ENCODE measurements at places on chromosomes 7 and 10. TPM values are rescaled to one million over a fixed set of nuclear protein-coding genes. Genes with fewer than 3 reads are reported as not detected.

The PPP1R3C gene
- 46.1 TPM for total RNA-seq

The TMEM176B gene
- total RNA-seq, result 21.2 TPM

The VWA2 gene
- 5.7 TPM for total RNA-seq

The SPACDR gene
- not detected for total RNA-seq

DNA sequence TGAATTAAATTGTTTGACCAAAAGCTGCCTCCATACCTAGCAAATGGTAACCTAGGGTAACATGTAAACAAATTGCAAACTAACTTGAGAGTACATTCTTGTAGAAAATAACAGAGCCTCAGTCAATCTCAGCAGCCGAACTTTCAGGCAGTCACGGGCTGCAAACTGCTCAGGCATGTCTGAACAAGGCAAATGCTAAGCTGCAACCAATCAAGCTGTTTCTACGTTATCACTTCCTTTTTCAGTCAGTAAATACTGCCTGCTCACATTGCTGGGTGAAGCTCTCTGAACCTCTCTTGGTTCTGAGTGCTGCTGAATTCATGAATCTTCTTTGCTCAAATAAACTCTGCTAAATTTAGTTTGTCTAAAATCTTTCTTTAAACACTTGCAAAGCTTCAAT is 1212.4 kb downstream of the SORCS1 start:
- H3K27ac ChIP-seq, result peak overlapping the region; percentile 33
- no peaks in the 10 kb centered on the region for H3K36me3 ChIP-seq
- H3K27me3 ChIP-seq, result no peaks in the 10 kb centered on the region
- peaks cover 5% of the 10 kb centered on the region for H3K4me1 ChIP-seq

DNA sequence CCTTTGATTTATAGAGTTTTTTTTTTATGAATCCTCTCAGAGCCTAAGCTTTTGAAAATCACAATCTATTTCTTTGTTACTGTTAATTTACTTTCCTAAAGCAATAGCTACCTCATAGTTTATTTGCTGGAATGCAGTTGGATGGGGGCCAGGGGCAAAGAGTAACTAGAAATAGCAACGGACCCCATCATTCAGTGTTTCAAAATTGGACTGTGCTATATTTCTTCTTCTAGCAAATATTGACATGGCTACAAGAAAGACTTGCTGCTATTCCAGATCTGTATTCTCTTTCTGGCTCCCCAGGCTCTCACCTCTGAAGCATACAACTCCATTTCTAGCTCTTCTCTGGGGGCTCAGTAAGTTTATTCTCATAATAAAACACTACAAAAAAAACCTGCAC is 661.6 kb upstream of the NRG3 start:
- no peak overlapping the region for H3K27ac ChIP-seq
- H3K27me3 ChIP-seq, result no peaks in the 10 kb centered on the region
- H3K4me1 ChIP-seq, result no peaks in the 10 kb centered on the region
- DNase-seq, result no peak

DNA sequence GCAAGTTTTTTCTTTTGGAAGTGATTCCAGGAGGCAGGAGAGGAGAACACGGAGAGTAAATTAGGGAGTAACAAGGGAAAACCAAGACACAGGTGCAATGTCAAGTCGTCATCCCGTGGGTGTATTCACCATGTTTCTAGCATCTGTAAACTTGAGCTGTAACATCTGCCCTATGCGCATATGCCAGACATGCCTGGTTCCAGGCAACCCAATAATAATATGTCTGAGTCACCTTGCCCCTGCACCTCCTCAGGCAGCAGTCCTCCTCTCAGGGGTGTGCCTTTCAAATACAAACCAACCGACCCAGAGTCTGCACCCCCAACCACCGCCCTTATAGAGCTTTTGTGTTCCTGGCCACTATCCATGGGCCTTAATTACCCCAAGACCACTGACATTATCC is 107.0 kb upstream of the PDE1C start:
- no peaks in the 10 kb centered on the region for H3K36me3 ChIP-seq
- H3K4me1 ChIP-seq, result no peaks in the 10 kb centered on the region
- H3K27ac ChIP-seq, result no peak overlapping the region
- H3K4me3 ChIP-seq, result no peak overlapping the region
- no peak for DNase-seq
- H3K27me3 ChIP-seq, result no peaks in the 10 kb centered on the region

DNA sequence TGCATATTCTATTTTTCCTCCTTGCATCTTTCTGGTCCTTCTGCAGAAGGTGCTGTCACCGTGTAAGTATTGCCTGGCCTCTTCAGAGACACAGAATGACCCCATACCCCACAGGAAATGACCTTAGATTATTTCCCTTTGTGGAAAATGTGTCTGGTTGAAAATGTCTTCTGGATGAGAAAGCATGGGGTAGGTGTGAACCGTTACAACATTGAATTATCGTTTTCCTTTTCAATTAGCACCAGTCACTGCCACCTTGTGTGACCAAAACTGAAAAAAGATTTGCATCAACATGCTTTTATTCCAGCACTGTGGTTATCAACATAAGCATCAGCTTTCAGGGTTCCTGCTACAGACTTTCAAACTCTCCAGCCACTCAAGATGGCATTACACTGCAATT is 58.0 kb upstream of the CELF2 start:
- H3K27ac ChIP-seq, result no peak overlapping the region
- no peak overlapping the region for H3K4me3 ChIP-seq
- no peak for DNase-seq
- no peaks in the 10 kb centered on the region for H3K4me1 ChIP-seq
- H3K27me3 ChIP-seq, result no peaks in the 10 kb centered on the region

DNA sequence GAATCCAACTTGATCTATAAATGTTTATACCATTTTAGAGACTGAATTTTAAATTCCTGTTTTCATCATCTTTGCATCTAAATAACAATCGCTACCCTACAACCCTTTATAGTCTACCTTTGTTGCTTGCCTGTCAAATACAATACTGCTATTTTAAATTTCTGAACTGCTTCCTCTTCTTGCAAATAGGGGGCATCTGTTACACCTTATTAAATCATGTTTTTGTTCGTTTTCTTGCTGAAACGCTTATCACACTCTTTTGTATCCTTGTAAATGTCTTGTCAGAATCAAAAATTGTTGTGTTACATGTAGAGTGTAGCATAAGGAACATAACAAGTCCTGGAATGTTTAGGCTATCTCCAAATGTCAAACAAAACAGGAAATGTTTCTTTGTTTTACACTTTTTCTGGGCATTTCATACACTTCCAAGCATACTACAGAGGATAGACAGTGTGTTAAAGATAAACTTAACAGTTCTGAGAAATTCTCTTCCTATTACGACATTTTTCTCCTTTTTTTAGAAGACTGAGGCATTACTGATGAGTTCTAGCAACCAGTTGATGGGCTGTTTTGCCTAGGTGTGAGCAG is 281.3 kb downstream of the GPR158 start:
- no peak overlapping the region for H3K4me3 ChIP-seq
- DNase-seq, result no peak
- no peak overlapping the region for H3K27ac ChIP-seq
- no peaks in the 10 kb centered on the region for H3K27me3 ChIP-seq
- no peaks in the 10 kb centered on the region for H3K4me1 ChIP-seq
- no peaks in the 10 kb centered on the region for H3K36me3 ChIP-seq

- no peak overlapping the region for H3K4me3 ChIP-seq
- no peaks in the 10 kb centered on the region for H3K36me3 ChIP-seq
- H3K27ac ChIP-seq, result no peak overlapping the region
- DNase-seq, result no peak
Observed at GRCh38 chr10:49827297-49827696, 65.2 kb upstream of the OGDHL start.

- H3K27me3 ChIP-seq, result no peaks in the 10 kb centered on the region
- no peak overlapping the region for H3K27ac ChIP-seq
- no peak for DNase-seq
- H3K4me3 ChIP-seq, result no peak overlapping the region
- no peaks in the 10 kb centered on the region for H3K36me3 ChIP-seq
Observed at GRCh38 chr10:29033311-29033940, 255.4 kb upstream of the LYZL1 start.

GRCh38 chr7:39686261-39686924 is 63.0 kb downstream of the RALA start:
- no peaks in the 10 kb centered on the region for H3K4me1 ChIP-seq
- H3K36me3 ChIP-seq, result no peaks in the 10 kb centered on the region
- DNase-seq, result no peak
- no peaks in the 10 kb centered on the region for H3K27me3 ChIP-seq

DNA sequence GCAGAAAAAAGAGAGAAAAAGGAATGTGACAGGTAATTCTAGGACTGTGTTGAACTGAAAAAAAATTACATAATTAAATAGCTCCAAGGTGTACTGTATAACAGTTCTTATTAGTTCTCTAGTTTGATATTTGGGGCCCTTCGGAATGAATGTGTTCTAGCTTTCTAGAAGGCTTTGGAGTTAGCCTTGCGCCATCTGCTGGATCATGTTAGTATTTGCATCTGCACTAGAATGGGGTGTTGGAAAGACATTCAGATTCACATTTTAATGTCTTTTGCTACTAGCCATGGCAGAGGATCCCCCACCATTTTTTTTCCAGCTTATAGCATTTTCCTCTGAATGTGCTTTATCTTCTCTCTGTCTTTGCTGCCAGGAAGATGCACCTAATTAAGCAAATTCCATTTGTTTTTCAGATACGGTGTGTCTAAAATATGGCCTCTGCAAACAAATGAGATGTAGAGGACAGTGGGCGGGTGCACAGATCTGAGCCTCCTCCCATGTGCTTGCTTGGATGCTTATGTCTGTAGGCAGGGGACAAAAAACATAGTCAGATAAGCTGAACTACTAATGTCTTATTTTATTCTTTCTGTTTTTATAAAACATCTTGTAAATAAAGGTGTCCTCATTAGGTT is 238.5 kb downstream of the PHF14 start:
- H3K4me3 ChIP-seq, result no peak overlapping the region
- no peaks in the 10 kb centered on the region for H3K4me1 ChIP-seq
- no peak for DNase-seq
- H3K27ac ChIP-seq, result no peak overlapping the region

- H3K4me3 ChIP-seq, result no peak overlapping the region
- DNase-seq, result no peak
- no peaks in the 10 kb centered on the region for H3K27me3 ChIP-seq
- H3K36me3 ChIP-seq, result no peaks in the 10 kb centered on the region
Observed at GRCh38 chr7:79063019-79063698, 390.3 kb downstream of the MAGI2 start.

DNA sequence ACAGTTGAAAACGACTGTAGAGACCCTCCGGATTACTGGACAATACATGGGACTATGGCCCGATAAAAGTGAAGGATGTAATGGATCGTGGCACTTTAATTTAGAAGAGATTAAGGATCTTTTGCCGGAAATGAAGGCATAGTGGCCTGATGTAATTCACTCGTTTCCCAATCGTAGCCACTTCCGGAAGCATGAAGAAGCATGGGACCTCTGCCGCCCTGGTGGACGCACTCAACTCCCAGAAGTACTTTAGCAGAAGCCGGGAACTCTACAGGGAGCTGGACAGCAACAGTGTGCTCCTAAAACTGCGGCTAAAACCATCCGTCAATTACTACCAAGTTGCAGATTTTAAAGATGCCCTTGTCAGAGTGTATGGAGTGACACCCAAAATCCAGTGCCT is 59.6 kb upstream of the NUPR2 start:
- no peak for DNase-seq
- H3K27ac ChIP-seq, result no peak overlapping the region
- peaks cover 17% of the 10 kb centered on the region for H3K4me1 ChIP-seq
- peak overlapping the region; percentile 41 for H3K4me3 ChIP-seq

DNA sequence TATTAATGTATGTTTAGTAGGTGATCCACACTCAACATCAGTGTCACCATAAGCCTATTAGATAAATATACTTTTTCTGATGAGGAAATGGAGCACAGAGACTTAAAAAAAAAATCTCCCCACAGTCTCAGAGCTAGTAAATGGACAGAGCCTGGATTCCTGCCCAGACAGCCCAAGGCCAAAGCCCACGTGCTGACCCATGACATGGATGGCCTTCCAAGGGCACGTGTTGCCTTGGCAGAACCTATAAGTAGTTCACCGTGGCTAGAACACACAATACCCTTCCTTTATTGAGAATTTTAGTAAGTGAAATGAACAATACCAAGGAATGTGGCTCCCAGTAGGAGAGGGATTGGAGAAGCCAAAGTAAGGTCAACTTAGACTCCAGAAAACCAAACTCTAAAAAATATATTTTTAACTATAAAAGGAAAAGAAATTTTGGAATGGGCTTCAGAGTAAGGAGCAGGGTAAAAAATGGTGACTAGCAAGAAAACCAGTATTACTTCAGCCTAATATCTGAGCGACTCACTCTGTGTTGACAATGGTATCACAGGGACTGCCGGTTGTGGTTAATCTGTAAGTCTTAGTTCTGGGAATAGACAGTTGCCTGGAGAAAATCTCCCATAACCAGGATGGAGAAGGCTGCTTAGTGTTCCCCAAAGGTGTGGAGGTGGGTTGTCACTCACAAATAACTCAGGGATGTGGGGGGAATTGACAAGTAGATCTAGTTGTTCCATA is 223.0 kb downstream of the SORCS1 start:
- no peak overlapping the region for H3K4me3 ChIP-seq
- no peaks in the 10 kb centered on the region for H3K36me3 ChIP-seq
- H3K4me1 ChIP-seq, result no peaks in the 10 kb centered on the region
- no peak overlapping the region for H3K27ac ChIP-seq

DNA sequence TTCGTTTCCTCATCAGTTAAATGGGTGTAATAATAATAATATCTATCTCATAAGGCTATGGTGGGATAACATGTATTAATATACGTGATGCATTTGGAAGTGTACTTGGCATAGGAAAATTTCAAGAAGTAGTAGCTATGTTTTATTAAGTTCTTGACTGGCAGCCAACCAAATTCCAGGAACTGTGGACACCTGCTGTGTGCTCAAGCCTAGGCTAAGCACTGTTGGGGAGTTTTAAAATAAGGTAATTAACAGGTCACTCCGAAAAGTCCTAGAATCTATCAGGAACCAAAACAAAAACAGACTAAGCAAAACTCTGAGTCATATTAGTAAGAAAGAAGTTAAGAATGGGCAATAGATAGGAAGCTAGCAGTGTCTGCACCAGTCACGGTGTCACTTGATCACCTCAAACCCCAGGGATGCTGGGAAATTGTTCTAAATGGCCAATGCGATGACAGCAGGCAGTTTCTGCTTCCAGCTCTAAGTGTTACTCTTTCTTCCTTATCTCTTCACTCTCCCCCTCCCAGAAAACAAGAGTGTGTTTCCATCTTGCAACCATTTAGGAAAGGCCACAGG is 92.0 kb upstream of the GDF10 start:
- DNase-seq, result no peak
- H3K27ac ChIP-seq, result no peak overlapping the region
- no peaks in the 10 kb centered on the region for H3K27me3 ChIP-seq

DNA sequence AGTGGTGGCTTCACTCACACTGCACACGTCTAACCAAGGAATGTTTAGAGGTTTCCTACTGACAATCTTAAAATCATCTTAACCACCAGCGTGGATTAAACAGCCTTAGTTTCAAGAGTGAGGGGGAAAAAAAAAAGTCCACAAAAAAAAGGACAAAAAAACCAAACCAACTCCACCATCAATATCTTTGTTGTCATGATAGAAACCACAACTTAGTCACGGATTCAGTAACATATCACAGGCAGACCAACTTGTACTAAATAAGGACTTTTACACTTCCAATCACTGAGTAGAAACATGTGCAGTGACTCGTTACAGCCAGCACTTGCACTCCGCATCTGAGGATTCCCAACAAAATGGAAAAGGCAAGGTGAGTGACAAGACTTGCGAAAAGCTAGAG is 46.5 kb downstream of the FAM171A1 start:
- peak overlapping the region; percentile 72 for H3K27ac ChIP-seq
- H3K36me3 ChIP-seq, result no peaks in the 10 kb centered on the region
- no peaks in the 10 kb centered on the region for H3K27me3 ChIP-seq
- no peak overlapping the region for H3K4me3 ChIP-seq
- no peak for DNase-seq

GRCh38 chr10:21281765-21282484 is 243.6 kb downstream of the SKIDA1 start:
- no peaks in the 10 kb centered on the region for H3K36me3 ChIP-seq
- H3K4me1 ChIP-seq, result peaks cover 7% of the 10 kb centered on the region
- no peak for DNase-seq
- no peak overlapping the region for H3K4me3 ChIP-seq

Measured in esophagus squamous epithelium (tissue), 5 donors.